ENCODE measurements at places on chromosomes 2 and 18.

- DNase-seq: no peak
Measured at GRCh38 chr2:108617617-108618016, 83.3 kb downstream of the LIMS1 start.

DNA sequence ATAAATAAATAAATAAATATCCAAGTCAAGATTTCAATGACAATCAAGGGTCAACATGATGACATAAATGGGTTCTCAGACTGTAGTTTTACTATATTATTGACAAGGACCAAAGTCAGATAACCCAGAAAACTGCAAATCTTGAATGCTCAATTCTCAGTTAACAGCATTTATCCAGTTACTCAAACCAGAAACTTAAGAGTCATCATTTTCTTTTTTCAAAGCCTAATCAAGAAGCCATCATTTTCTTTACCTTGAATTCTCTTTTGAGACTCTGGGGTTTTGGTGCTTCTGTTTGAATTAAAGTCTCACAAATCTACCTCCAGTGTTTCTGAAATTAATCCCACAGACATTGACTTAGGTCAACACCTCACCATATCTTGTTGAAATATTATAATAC lies 14.1 kb downstream of the TRMT61B start:
- no peak for DNase-seq

DNA sequence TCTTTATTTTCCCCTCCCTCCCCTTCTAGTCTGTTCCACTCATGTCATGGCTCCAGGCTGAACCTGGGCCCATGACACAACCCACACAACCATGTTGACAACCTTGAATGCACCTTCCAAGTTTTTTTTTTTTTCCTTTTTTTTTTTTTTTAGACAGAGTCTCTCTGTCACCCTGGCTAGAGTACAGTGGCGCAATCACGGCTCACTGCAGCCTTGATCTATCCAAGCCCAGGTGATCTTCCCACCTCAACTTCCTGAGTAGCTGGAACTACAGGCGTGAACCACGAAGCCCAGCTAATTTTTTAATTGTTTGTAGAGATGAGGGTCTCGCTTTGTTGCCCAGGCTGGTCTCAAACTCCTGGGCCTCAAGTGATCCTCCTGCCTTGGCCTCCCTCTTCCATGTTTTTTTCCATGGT lies 21.9 kb upstream of the ROCK2 start:
- DNase-seq: no peak

GRCh38 chr2:6372317-6372901 lies 493.3 kb downstream of the CMPK2 start:
- DNase-seq: no peak

- DNase-seq: no peak
Measured at GRCh38 chr2:239262484-239263230, 138.2 kb downstream of the HDAC4 start.

GRCh38 chr2:17373741-17374140 lies 144.5 kb downstream of the RAD51AP2 start:
- no peak for DNase-seq

DNA sequence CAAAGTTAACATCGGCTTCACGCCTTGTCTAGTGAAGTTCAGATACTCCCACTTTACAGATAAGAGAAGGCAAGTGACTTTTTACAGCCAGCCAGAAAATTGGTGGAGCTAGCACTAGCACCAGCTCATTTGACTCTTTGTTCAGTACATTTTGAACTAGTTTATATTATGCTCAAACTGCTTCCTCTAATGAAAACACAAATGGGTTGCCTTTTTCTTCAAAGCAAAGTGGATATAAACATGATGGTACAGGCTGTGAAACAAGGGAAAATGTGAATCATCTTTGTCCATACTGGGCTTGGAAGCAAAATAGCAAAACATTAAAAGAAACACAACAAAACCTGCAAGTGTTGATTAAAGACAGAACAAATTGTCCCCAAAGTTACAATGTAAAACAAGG lies 99.6 kb upstream of the LHCGR start:
- no peak for DNase-seq

DNA sequence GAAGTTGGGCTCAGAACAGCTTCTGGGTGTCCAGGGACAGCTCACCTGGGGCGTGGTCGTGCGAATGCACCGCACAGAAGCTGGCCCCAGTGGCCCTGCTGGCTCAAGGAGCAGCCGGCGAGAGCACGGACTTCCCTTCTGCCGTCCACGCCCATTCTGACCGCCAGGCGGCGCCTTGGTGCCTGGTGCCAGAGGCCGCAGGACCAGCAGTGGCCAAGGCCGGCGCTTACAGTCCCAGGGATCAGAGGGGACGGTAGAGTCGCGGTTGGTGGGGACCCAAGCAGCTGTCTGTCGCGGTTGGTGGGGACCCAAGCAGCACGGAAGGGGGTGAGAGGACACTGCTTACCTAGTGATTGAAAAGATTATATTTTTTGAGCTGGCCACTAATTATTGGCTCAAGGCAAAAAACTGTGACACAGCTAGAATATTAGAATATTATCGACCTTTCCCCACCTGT lies 25.7 kb downstream of the NPPC start:
- DNase-seq: no peak

GRCh38 chr2:230684270-230685168 lies 28.1 kb upstream of the CAB39 start:
- peak; percentile 56 for DNase-seq

GRCh38 chr2:72112401-72112800 lies 35.3 kb downstream of the CYP26B1 start:
- DNase-seq: no peak

DNA sequence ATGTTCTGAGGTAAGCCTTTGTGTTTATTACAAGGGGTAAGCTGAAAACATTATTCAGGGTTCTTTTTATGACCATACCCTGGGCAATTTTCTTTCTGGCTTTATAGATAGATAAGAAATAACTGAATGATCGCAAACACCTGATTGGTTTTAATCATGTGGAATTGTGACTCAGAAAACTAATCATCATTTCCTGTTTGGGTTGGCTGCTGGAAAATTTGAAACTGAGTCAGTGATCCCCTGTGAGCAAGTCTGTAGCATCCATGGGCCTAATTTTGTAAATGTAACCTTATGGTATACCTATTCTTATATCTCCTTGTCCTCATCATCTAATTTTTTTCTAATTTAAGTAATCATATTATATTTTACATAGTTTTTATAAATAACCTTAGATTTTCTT lies 34.3 kb downstream of the CCDC68 start:
- DNase-seq: no peak

DNA sequence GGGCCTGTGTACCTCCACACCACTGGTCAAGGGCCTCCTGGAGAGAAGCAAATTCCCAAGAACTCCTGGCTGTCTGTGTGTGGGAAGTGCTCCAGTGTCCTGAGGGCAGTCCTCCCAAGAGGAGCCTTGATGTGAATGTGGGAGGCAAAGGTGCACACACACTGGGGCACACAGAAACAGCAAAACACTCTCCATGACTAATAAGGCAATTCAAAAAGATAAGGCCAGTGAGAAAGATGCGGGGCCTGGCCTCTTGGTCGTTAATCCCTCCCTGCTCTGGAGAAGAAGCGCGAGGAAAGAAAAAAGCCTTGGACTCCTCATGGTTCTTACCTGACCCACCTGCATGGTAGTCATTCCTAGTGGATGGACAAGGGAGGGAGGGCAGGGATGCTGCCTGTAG lies 373.2 kb downstream of the SLC4A3 start:
- DNase-seq: no peak

DNA sequence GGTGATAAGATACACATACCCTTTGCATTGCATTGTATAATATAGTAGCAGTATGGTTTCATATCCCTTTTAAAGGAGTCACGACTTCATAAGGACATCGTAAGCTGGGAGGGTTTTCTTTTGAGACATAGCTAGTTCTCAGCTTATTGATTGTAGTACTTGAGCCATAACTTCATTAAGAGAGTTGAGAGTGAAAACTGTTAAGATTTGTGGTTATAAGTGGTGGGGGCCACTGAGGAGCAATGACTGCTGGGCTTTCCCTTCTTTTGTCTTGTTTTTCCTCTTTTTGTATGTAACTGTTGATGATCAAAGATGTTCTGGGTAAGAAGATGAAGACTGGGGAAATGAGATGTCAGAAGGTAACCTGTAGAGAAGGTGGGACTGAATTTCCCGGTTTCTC lies 11.0 kb downstream of the EIF5B start:
- DNase-seq: no peak

GRCh38 chr2:98926601-98927000 lies 9.4 kb downstream of the CRACDL start:
- no peak for DNase-seq
